ENCODE measurements at places on chromosomes 4 and X. TPM values are rescaled to one million over a fixed set of nuclear protein-coding genes. Genes with fewer than 3 reads are reported as not detected.

The TLL1 gene
- not detected for total RNA-seq

The TGIF2LX gene
- total RNA-seq, result not detected

The ARHGAP10 gene
- 41.0 TPM for total RNA-seq

The FMR1NB gene
- not detected for total RNA-seq

The NWD2 gene
- total RNA-seq, result under 0.01 TPM

The PAGE2B gene
- not detected for total RNA-seq

The PTCHD1 gene
- not detected for total RNA-seq

The MAGEE2 gene
- total RNA-seq, result not detected

The SHROOM4 gene
- total RNA-seq, result 0.47 TPM

The EDA gene
- under 0.01 TPM for total RNA-seq

The CT55 gene
- total RNA-seq, result not detected

The CTAG2 gene
- total RNA-seq, result not detected

The GPRIN3 gene
- not detected for total RNA-seq

The MAGEA12 gene
- not detected for total RNA-seq

The LNX1 gene
- total RNA-seq, result 0.77 TPM

The TCEAL8 gene
- total RNA-seq, result 87.2 TPM

The TEX28 gene
- total RNA-seq, result not detected

The GAGE12H gene
- not detected for total RNA-seq

The MSANTD1 gene
- total RNA-seq, result 0.60 TPM

The CSN1S1 gene
- not detected for total RNA-seq

The MAGEE1 gene
- 0.86 TPM for total RNA-seq

The ATXN3L gene
- not detected for total RNA-seq

The GABRB1 gene
- total RNA-seq, result 0.60 TPM

The F8A3 gene
- total RNA-seq, result 0.79 TPM

The HADH gene
- 10.4 TPM for total RNA-seq

The SH3D19 gene
- total RNA-seq, result 34.0 TPM

The FAM50A gene
- 128 TPM for total RNA-seq

The F9 gene
- total RNA-seq, result not detected

The CHST7 gene
- 7.2 TPM for total RNA-seq

The ETNPPL gene
- total RNA-seq, result not detected

The GAR1 gene
- total RNA-seq, result 1.4 TPM

The TLR3 gene
- 1.1 TPM for total RNA-seq

The GAGE12J gene
- total RNA-seq, result not detected

The NDP gene
- 0.34 TPM for total RNA-seq

The TSC22D3 gene
- total RNA-seq, result 33.0 TPM

The NMU gene
- total RNA-seq, result not detected

The NUDT11 gene
- 10.4 TPM for total RNA-seq

The IL13RA2 gene
- 51.9 TPM for total RNA-seq

The STARD8 gene
- total RNA-seq, result 5.2 TPM

The UCHL1 gene
- 301 TPM for total RNA-seq

The STAP1 gene
- total RNA-seq, result not detected

The IL3RA gene
- not detected for total RNA-seq

The DCK gene
- 7.4 TPM for total RNA-seq

The REELD1 gene
- total RNA-seq, result not detected

The GPRASP1 gene
- total RNA-seq, result 5.2 TPM

The RNF113A gene
- total RNA-seq, result 21.4 TPM

The MTTP gene
- under 0.01 TPM for total RNA-seq

The SYNPO2 gene
- total RNA-seq, result 1.3 TPM

The SH3TC1 gene
- 0.26 TPM for total RNA-seq

The GSPT2 gene
- total RNA-seq, result 4.6 TPM

The ATP2B3 gene
- total RNA-seq, result not detected

The IQCM gene
- total RNA-seq, result 0.16 TPM
